ENCODE measurements at places on chromosomes 2 and 18. TPM values are rescaled to one million over a fixed set of nuclear protein-coding genes. Genes with fewer than 3 reads are reported as not detected.
A peak's percentile ranks its signal among the peaks of the same experiment; 100 is the strongest.

DNA sequence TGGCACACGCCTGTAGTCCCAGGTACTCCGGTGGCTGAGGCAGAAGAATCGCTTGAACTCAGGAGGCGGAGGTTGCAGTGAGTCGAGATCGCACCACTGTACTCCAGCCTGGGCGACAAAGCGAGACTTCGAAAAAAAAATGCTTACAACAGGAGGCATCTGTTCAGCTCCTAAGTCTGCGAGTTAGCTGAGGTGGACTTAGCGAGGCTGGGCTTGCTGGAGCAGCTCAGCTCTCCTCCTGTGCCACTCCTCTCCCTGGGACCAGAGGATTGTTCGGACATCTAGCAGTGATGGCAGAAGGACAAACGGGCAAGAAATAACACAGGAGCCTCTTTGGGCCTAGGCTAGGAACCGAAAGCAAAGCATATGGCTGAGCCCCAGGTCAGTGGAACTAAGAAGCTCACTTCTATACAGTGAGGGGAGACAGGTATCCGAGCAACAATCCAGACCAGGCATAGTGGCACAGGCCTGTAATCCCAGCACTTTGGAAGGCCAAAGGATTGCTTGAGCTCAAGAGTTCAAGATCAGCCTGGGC is 260.1 kb downstream of the GLI2 start:
- DNase-seq: no peak

DNA sequence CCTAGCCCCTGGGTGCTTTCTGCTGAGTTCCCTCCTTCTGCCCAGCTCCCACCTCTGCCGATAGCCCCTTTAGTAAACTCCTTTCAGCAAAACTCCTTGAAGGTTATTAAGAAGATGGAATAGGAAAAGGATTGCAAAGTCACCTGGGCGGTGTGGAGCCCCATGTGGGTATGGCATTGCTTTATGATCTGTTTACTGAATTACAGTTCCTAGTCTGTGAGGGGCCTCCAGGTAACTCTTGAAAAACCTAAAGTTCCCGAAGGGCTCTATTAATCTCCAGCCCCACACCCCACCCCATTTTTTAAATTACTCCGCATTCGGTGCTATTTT is 116.9 kb upstream of the UXS1 start:
- DNase-seq: no peak

CCDC148 gene
- 4.8 TPM for total RNA-seq

DNA sequence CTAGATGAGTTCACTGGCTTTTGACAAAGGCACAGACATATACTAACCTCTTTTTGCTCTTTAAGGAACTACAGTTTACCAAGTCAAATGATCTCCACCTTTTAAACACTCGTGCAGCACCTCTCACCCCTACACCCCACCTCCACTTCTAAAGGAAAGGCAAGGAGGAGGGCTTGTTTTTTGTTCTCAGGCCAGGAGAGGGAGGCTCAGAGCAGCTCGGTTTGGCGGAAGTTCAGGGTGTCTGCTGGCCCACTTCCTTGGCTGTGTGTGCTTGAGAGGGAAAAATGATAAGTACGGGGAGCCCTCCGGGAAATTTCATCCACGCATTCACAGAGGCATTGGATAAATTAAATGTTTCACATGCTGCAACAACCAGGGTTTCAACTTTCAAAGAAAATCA is 667.9 kb downstream of the BCL11A start:
- no peak for DNase-seq

DNA sequence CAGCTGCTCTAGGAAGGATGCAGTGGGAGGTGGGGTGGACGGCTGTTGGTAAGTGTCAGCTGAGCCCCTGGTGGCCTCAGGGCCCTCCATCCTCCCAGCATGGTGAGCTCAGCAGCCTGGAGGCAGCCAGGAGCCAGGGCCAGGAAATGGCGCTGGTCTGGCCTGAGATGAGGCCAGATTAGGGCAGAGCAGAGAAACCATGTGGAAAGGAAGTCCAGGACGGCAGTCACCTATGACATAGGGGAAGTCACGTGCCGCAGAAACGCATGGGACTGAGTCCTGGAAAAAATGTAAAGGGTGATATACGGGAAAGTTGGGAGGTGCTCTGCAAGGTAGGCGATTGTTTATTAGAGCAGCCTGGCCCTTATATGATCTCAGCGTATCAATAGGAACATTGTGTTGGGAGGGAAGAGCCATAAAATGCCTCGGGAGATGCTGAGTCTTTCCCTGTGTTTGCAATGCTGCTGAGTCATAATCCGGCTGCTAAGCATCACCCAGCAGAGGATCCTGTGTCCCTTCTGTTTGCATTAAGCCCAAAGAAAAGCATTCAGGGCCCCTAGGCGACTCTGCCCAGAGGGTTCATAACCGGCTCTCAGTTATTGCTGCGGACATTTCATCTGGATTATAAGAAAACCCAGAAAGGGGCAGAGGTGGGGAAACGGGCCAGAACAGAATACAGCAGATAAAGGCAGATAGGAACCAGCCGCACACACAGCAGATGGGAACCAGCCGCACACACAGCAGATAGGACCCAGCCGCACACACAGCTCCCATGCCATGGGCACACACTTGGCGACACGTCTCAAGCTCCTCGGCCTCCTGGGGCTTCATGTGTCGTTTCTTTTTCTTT is 30.3 kb upstream of the B3GNT7 start:
- DNase-seq: peak; percentile 63

GRCh38 chr2:158482594-158482993 is 25.8 kb downstream of the PKP4 start:
- DNase-seq: no peak

DNA sequence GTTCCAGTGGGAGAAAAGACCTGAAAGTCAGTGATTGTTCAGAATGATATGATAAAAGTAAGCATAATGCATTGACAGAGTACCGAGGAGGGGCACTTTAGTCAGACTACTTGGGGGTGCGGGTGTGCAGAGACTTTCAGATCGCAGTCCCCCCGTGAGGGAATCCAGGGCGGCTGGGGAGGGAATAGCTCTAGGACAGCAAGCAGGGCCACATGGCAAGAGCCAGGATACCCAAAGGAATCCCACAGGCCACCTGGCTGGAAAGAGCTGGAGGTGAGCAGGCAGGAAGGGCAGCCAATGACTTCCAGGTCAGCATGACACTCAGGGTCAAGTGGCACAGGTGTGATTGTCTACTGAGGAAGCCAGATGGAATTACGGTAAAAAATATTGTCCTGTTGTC is 157.5 kb downstream of the CYP26B1 start:
- no peak for DNase-seq

DNA sequence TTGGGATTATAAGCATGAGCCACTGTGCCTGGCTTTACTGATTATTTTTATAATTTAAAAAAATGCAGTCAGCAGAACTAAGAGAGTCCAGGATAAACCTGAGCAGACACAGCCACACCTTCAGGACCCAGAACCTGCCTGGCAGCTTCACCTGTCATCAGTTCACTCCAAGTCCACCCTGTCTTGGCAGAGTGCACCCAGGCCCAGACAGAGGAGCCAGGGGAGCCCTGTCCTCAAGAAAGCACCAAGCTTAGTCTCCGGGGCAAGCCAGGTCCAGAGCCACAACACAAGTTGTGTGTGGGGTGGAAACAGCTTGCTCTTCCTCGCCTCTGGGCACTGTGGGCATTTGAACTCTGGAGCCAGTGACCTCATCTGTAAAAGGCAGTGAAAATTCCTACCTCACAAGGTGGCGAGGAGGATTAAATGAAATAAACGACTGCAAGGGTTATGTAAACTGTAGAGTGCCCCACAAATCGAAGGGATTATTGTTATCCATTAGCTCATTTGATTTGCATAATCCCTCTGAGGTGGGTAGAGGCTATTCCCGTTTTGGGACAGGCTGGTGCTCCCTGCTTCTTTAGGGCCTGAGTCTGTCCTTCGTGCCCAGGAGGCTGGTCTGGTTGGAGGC is 24.7 kb downstream of the MYCN start:
- no peak for DNase-seq

RSAD2 gene
- 8.3 TPM for total RNA-seq

- no peak for DNase-seq
These were observed 35.6 kb downstream of the MAP3K19 start for GRCh38 chr2:135011633-135012032.

- DNase-seq: peak; percentile 44
These were observed 261.6 kb downstream of the ASXL3 start for GRCh38 chr18:33839452-33840211.

DNA sequence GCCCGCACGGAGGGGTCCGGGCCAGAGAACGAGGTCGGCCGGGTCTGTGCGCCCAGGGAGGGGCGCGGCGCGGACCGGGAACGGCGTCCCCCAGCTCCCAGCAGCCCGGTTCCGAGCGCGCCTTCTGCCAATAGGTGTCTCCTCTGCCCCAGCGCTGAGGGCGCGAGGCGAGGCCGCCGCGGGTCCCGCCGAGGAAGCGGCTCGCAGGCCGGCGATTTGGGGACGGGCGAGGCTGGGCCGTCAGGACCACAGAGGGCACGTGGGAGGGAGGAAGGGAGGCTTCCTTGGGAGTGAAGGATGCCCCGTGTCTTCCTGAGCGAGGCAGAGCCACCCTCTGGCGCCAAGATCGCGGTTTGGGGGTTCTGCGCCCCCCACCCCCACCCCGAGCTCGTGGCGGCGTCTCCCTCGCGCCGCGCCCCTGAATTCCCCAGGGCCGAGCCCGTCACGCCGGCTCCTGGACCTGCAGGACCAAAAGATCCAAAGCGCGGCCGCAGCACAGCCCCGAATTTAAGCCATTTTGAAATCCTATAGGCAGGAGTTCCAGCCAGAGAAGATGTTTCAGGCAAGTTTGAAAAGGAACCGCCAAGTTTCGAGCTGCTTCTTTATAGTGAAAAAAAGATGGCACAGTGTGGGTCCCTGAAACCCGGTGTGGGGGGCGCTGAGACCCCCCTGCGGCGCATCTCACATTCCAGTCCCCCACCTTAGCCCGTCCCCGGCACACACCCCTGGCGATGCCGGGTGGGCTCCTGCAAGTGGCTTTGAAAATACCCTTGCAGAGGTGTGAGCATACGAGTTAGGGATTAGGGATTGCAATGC is 909 bp downstream of the NFATC1 start:
- DNase-seq: no peak

DNA sequence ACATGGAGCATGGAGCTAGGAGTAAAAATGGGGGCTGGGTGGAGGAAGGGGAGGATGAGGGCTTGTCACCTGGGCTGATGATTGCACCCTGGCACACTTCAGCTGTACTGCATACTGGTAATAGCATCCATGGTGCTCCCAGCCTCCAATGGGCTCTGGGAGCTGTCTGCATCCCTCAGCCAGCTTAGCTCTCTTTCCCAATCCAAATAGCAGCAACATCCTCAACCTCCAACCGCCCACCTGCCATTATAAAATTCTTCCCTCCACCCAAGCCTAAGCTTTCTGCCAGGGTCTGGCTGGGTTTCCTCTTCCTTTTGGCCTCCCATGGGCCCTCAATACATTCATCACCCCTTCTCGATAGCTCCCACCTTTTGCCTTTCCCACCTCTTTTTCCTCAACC is 110.1 kb downstream of the LYPD1 start:
- DNase-seq: no peak

SNTG2 gene
- 5.9 TPM for total RNA-seq

DNA sequence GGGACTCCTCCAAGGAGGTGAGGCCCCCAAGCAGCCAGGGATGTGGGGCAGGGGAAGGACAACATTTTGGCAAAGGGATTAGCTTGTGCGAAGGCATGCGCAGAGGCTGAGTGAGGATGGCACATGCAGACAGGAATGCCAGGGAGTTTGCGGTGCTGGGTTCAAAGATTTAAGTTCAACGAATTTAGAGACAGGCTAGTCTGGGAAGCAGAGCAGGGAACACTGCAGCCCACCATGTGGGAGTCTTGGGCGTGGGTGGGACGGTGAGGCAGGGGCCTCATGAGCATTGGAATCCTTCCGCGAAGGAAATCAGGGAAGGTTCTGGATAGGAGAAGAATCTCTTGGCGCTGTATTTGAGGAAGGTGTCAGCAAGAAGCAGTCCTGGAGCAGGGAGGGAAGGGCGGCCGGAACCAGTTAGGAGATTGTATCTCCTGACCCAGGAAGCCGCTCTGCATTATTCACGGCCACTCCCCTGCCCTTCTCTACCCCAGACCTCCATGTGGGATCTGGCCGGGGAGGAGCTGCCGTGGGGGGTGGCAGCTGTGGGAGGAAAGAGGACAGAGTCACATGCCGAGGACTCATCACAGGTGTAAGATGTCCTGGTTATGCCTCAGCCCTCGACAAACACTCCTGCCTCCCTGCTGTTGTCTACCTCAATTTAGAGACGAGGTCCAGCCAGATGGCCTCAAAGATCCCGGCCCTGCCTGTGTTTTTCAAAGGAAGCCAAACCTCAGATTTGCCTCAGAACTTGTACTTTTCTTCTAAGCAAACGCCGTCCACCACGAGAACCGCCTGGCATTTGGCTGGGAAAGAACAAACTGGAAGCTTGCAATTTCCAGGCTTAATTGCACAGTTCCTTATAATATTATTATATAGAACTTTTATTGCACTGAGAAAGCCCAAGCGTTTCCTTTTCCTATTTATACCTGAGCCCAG is 123.7 kb upstream of the SMAD2 start:
- no peak for DNase-seq

TMEM169 gene
- total RNA-seq: 9.7 TPM

RAD51AP2 gene
- 1.1 TPM for total RNA-seq

PER2 gene
- 15.7 TPM for total RNA-seq

DNA sequence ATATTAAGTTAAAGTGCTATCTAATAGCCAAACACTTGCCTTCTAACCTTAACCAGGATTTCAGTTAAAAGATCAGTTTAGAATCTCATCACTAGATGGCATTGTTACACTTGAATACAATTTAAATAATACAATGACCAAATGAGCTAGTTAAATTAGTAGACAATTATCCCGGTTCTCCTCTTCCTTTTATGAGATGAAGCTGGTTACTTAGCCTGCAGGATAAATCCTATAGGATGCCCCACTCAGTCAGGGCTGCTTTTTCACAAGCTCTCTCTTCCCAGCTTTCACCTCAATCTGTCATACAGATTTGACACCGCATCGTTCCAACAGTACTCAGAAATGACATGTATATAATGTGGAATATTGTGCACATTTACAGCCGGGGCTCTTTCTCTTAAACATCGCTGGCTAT is 678.8 kb downstream of the KCNJ3 start:
- no peak for DNase-seq

DNA sequence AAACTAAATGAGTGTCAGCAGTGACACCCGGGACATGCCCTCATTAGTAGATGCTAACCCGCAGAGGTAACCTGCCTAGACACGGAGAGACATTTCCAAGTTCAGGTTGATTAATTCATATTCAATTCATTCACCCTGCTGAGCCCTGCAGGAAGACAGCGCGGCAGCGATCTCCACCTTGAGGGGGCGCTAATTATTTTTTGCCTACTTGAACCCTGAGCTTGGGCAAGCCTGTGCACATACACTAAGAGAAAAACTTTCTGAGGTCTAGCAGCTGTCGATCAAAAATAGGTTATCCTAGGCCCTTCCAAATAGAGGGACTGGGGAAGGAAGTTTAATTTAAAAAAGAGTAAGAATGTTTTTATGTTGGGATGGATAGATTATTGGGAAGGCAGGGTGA is 1.3 kb upstream of the LYPD6 start:
- DNase-seq: no peak

GRCh38 chr2:132825601-132826000 is 155.6 kb upstream of the LYPD1 start:
- DNase-seq: no peak

AGXT gene
- not detected for total RNA-seq

- no peak for DNase-seq
These were observed 90.5 kb upstream of the YWHAQ start for GRCh38 chr2:9721344-9721743.

SKA1 gene
- total RNA-seq: not detected

GRCh38 chr2:212958757-212959295 is 192.6 kb downstream of the IKZF2 start:
- no peak for DNase-seq

ERCC3 gene
- 69.0 TPM for total RNA-seq
